ENCODE measurements at places on chromosomes 3 and 15. TPM values are rescaled to one million over a fixed set of nuclear protein-coding genes. Genes with fewer than 3 reads are reported as not detected.

Gene TNFAIP8L3
- total RNA-seq = 6.9 TPM

Gene SI
- total RNA-seq = not detected

Gene CELSR3
- 0.91 TPM for total RNA-seq

Gene POPDC2
- total RNA-seq = 0.33 TPM

Gene GPR156
- 2.0 TPM for total RNA-seq

Gene RAB27A
- 9.1 TPM for total RNA-seq

Gene COL6A5
- total RNA-seq = not detected

Gene NDUFB5
- 49.1 TPM for total RNA-seq

Gene GPR62
- 0.07 TPM for total RNA-seq

Gene LRRC31
- not detected for total RNA-seq

Gene EBLN2
- 4.2 TPM for total RNA-seq

Gene B2M
- 1,798 TPM for total RNA-seq

Gene CDHR4
- 0.07 TPM for total RNA-seq

Gene EPHB1
- total RNA-seq = 0.98 TPM

Gene DGKG
- total RNA-seq = 1.2 TPM

Gene SEMA5B
- 0.72 TPM for total RNA-seq

Gene RARB
- total RNA-seq = 10.2 TPM

Gene GPR160
- total RNA-seq = 0.26 TPM

Gene C3orf49
- not detected for total RNA-seq

Gene GOLGA8T
- total RNA-seq = 0.17 TPM

Gene ISLR
- 134 TPM for total RNA-seq

Gene RAP2B
- total RNA-seq = 14.7 TPM

Gene C3orf22
- not detected for total RNA-seq

Gene PLA2G4E
- not detected for total RNA-seq

Gene RBP2
- total RNA-seq = not detected

Gene GATM
- 0.20 TPM for total RNA-seq
